ENCODE measurements at places on chromosomes 7 and 10.

GRCh38 chr10:102230264-102230860, 4.3 kb downstream of the ELOVL3 start:
- peak; percentile 78 for DNase-seq

DNA sequence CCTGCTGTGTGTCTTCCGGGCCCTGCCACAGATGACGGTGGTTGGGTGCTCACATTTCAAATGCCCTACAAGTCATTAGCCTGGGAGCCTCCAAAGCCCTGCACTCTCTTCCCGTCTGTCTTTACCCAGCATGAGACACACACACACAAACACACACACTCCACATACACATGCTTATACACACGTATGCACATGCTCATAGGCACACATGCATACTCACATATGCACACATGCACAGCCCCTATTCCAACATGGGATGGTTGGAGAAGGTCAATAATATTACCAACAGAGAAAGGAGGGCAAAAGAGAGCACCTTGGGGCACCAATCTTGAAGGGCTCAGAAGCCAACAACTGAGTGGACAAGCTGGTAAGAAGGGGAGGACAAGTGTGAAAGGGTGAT, 19.0 kb downstream of the SUN3 start:
- DNase-seq = no peak

DNA sequence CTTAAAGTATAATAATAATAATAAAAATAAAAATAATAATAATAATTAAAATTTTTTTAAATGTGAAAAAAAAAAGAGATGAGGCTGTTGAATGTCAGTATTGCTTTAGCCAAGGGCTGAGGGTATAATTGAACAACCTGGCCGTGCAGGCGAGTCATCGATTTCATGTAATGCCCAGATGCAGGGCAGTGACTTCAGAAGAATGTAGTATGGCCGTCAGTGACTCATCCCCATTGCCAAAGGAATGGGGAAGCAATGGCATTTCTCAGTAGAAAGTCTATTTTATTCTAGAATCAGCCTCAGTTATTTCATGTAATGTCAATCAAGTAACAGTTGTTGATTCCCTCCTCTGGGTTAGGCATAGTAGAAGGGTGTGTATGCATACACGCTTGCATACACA, 516.4 kb downstream of the GLRX3 start:
- peak; percentile 17 for DNase-seq

- DNase-seq = peak; percentile 22
Measured at GRCh38 chr10:28676326-28676967, 874 bp upstream of the BAMBI start.

GRCh38 chr7:24902931-24903330, 77.0 kb downstream of the OSBPL3 start:
- DNase-seq = no peak

All from choroid plexus epithelial cell (primary cell).